PC-9 (cell line): ENCODE measurements at places on chromosomes 16 and 17.

GRCh38 chr17:80270836-80271235, 10.2 kb downstream of the RNF213 start:
- DNase-seq = peak; percentile 15
- no peaks in the 10 kb centered on the region for H3K4me1 ChIP-seq
- no peak overlapping the region for H3K27ac ChIP-seq
- no peak overlapping the region for H3K4me3 ChIP-seq
- no peaks in the 10 kb centered on the region for H3K27me3 ChIP-seq

- no peak overlapping the region for H3K27ac ChIP-seq
- H3K4me1 ChIP-seq = no peaks in the 10 kb centered on the region
- H3K4me3 ChIP-seq = no peak overlapping the region
- H3K36me3 ChIP-seq = no peaks in the 10 kb centered on the region
- no peak for DNase-seq
- H3K27me3 ChIP-seq = no peaks in the 10 kb centered on the region; the same call in 1 of the 2 replicates
These were observed 72.2 kb upstream of the CES5A start for GRCh38 chr16:55947366-55947765.

GRCh38 chr16:88078111-88078775, 127.0 kb downstream of the BANP start:
- no peak overlapping the region for H3K4me3 ChIP-seq
- no peaks in the 10 kb centered on the region for H3K36me3 ChIP-seq
- no peaks in the 10 kb centered on the region for H3K4me1 ChIP-seq
- H3K27me3 ChIP-seq = no peaks in the 10 kb centered on the region

GRCh38 chr16:20768121-20768520, 4.3 kb downstream of the ACSM3 start:
- no peak overlapping the region for H3K27ac ChIP-seq
- DNase-seq = no peak
- H3K4me1 ChIP-seq = peaks cover 4% of the 10 kb centered on the region; the same call in 1 of the 2 replicates
- H3K27me3 ChIP-seq = no peaks in the 10 kb centered on the region
- H3K4me3 ChIP-seq = no peak overlapping the region

DNA sequence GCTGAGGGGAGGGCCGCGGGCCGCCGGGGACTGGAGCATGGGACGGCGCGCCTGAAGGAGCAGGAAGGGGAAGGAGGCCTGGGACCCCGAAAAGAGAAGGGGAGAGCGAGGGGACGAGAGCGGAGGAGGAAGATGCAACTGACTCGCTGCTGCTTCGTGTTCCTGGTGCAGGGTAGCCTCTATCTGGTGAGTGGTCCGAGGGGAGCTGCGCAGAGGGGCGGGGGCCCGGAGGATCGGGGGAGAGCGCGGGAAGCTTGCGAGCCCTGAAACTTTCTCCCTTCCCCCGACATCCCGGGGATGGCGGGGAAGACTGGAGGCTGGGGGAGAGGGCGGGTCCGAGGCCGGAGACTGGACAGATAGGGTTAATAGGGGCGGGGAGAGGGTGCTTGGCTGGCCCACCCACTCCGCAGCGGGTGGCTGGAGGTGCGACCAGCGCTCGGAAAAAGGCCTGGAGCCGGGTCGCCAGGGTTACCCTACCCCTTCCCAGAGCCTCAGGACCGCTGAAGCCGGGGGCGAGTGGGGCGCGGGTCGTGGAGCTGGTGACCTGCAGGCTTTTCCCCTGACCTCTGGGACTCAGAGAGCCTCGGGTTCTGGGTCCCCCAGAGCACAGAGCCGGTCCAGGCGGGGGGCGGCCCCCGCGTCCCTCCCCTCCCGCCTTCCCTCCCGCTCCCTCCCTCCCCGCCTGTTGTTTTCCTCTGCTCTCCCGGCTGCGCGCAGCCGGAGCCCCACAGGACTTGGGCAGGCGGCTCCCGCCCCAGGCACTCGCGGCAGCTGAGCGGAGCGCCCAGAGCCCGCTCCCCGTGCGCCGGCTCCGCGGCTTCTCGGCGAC, 631 bp downstream of the NXPH3 start:
- DNase-seq = no peak
- peaks cover 7% of the 10 kb centered on the region; the same call in 1 of the 2 replicates for H3K4me1 ChIP-seq
- no peak overlapping the region for H3K27ac ChIP-seq
- peaks cover 75% of the 10 kb centered on the region for H3K27me3 ChIP-seq
- H3K36me3 ChIP-seq = no peaks in the 10 kb centered on the region

GRCh38 chr17:9237661-9238301, 216.5 kb downstream of the NTN1 start:
- H3K27ac ChIP-seq = no peak overlapping the region
- DNase-seq = no peak
- H3K36me3 ChIP-seq = no peaks in the 10 kb centered on the region
- no peaks in the 10 kb centered on the region for H3K4me1 ChIP-seq
- no peaks in the 10 kb centered on the region for H3K27me3 ChIP-seq

- peak overlapping the region; percentile 60; the same call in 1 of the 2 replicates for H3K4me3 ChIP-seq
- H3K4me1 ChIP-seq = 0 out of 2 replicates have a peak, but pooled peaks cover 9% of the 10 kb centered on the region
- peak overlapping the region; percentile 50; the same call in 1 of the 2 replicates for H3K27ac ChIP-seq
- H3K27me3 ChIP-seq = no peaks in the 10 kb centered on the region
- no peaks in the 10 kb centered on the region for H3K36me3 ChIP-seq
These were observed 80.9 kb upstream of the CREBBP start for GRCh38 chr16:3961449-3961849.

- no peak overlapping the region for H3K27ac ChIP-seq
- H3K4me3 ChIP-seq = no peak overlapping the region
- no peaks in the 10 kb centered on the region for H3K27me3 ChIP-seq
- no peak for DNase-seq
- peaks cover 12% of the 10 kb centered on the region for H3K4me1 ChIP-seq
These were observed 65.6 kb downstream of the SMG6 start for GRCh38 chr17:2237950-2238349.

DNA sequence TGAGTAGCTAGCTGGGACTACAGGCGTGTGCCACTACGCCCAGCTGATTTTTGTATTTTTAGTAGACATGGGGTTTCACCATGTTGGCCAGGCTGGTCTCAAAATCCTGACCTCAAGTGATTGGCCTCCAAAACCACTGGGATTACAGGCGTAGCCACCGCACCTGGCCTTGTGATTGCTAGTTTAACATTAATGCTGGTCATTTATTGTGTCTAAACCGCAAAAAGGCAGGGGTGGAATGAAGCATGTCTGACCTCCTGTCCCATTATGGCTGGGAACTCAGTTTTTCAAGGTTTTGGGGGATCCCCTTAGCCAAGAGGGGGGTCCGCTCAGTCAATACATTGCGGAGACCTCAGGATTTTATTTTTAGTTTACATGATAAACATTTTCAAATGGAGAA, 10.7 kb upstream of the CNGB1 start:
- H3K4me1 ChIP-seq = peaks cover 4% of the 10 kb centered on the region
- no peak overlapping the region for H3K4me3 ChIP-seq
- H3K36me3 ChIP-seq = no peaks in the 10 kb centered on the region
- no peaks in the 10 kb centered on the region for H3K27me3 ChIP-seq

GRCh38 chr16:5761592-5761991, 664.0 kb upstream of the EEF2KMT start:
- H3K27ac ChIP-seq = no peak overlapping the region
- DNase-seq = no peak
- peaks cover 23% of the 10 kb centered on the region for H3K27me3 ChIP-seq
- H3K4me3 ChIP-seq = no peak overlapping the region
- no peaks in the 10 kb centered on the region for H3K36me3 ChIP-seq

GRCh38 chr17:49067163-49067562, 65.4 kb upstream of the B4GALNT2 start:
- H3K4me3 ChIP-seq = no peak overlapping the region
- no peak for DNase-seq
- no peak overlapping the region for H3K27ac ChIP-seq
- no peaks in the 10 kb centered on the region for H3K36me3 ChIP-seq
- H3K27me3 ChIP-seq = no peaks in the 10 kb centered on the region

DNA sequence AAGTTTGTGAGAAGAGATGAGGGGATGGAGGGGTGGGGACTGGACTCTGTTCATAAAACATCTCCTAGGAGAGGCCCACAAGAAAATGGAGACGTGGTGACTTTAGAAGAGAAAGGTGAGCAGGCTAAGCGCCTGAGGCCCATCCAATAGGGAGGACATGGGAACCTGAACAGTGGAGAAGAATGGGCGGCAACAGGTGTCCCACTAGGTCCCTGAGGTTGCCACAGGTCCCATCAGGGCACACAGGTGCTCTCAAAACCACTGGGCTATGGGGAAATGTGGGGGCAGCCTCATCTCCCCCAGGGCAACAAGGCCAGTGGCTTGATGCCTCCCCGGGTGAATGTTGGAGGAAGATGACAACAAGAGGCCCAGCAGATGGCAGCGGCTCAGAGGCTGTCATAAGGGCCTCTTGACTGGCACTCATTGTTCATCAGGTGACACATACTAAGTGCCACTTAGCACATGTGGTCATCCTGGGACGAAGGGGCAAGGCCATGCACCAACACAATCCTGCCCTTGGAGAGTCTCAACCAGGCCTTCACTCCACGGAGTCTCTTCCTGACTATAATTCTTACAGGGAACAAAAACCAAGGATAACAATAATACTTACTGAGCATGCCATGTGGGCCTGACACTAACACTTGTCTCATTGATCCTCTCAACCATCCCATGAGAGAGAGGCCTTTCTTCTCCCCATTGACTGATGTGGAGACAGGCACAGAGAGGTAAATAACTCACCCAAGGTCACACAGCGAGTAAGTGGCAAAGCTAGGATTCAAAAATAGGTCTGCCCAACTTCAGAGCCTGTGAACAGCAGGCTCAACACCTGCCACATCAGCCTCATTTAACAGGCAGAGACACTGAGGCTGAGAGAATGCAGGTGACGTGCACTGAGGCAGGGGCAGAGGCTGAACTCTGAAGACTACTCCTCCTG, 38.0 kb downstream of the CUEDC1 start:
- H3K27me3 ChIP-seq = no peaks in the 10 kb centered on the region
- DNase-seq = no peak
- no peak overlapping the region for H3K4me3 ChIP-seq
- H3K4me1 ChIP-seq = peaks cover 53% of the 10 kb centered on the region
- H3K36me3 ChIP-seq = no peaks in the 10 kb centered on the region
- H3K27ac ChIP-seq = no peak overlapping the region

GRCh38 chr16:23288209-23288608, 13.9 kb upstream of the SCNN1B start:
- no peaks in the 10 kb centered on the region for H3K36me3 ChIP-seq
- H3K4me1 ChIP-seq = peaks cover 69% of the 10 kb centered on the region
- no peaks in the 10 kb centered on the region for H3K27me3 ChIP-seq
- H3K27ac ChIP-seq = peak overlapping the region; percentile 92; the same call in 1 of the 2 replicates
- H3K4me3 ChIP-seq = no peak overlapping the region

DNA sequence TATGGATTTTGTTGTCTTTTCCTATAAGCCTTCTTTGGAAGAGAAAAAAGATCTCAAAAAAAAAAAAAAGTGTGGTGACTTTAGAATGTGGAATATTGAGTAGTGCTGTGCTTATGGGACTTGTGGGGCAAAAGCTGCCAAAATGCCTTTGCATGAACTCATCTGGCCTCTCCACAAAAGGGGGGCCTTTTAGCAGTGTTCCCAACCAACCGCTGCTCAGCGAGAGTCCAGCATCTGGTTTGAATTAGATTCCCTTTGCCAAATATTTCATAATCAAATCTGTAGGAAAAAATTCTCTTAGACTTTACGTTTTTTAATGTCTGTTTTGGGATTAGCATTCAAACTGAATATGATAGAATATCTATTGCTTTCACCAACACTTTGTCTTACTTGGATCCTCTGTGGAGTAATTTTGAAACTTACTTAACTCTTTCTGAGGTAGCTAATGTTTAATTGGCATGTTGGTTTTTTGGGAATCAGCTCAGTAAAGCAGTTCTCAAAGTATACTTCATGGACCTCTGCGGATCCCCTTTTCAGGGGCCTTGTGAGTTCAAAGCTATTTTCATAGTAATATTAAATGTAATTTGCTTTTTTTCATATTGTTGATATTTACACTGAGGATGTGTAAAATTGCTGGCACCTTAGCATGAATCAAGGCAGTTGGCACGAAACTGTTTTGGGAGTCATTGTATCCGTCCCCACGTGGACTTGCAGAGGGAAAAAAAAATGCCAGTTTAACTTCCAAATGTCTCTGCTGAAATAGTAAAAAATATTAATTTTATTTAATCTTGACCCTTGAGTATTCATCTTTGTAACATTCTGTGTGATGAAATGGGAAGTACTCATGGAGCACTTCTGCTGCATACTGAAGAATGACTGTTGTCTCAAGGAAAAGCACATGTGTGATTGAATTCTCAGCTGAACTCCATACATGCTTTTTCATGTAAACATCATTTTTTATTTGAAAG, 34.7 kb upstream of the VPS4A start:
- DNase-seq = no peak
- no peak overlapping the region for H3K4me3 ChIP-seq
- H3K27me3 ChIP-seq = no peaks in the 10 kb centered on the region
- H3K4me1 ChIP-seq = no peaks in the 10 kb centered on the region

DNA sequence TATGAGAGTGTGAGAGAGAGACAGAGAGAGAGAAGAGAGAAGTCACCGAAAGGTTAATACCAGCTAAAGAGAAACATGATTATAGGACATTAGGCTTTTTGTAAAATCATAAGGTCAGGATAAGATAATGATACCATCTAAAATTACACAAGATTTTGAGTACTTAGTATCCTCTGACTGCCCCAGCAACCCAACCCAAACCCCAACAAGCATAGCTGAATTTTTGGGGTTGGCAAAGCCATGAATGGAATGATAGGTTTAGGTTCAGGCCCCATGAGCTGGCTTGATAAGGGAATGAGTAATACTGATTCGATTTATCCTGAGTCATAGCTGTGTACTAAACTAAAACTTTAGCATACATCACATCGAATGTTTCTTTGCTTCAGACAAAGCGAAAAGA, 259.5 kb downstream of the IRX3 start:
- peak overlapping the region; percentile 29; the same call in 1 of the 2 replicates for H3K4me3 ChIP-seq
- peak; percentile 66 for DNase-seq
- peaks cover 67% of the 10 kb centered on the region for H3K4me1 ChIP-seq
- H3K27ac ChIP-seq = peak overlapping the region; percentile 90
- 0 out of 2 replicates have a peak, but pooled peaks cover 4% of the 10 kb centered on the region for H3K36me3 ChIP-seq

DNA sequence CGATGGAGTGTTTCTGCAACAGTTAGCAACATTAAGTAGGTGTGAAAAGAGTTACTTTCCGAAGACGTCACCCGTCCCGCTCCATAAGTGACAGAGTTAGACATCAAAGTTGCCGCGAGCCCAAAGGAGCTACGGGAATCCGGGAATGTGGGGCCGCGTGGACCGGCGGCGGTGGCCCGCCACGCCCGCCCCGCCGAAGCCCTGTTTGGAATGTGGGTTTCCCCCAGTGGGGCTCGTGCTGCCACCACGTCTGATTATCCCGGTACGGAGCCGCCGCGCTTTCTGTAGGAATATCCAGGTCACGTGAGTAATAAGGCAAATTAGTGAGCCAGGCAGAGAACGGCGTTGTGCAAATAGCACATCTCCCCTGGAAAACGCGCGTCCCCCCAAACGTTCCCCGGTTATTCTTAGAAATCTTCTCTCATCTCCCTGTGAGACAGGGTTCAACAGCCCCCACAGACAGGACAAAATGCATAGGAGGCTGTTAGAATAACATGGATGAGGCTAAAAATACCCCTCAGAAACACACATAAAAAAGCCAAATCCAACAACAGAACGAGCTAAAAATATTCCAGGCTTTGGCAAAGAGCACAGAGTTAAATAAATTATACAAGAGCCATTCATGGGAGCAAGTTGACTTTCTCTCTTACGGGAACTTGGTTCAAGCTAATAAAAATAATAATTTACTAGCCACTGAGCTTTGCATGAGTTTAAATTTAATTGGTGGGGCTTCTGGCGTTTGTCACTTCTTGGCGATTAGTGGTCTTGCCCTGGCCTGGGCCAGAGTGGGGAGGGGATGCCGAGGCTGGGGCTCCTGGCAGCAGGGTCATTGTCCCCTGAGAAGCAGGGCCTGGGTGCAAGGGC, 8.6 kb downstream of the BAHCC1 start:
- no peaks in the 10 kb centered on the region for H3K36me3 ChIP-seq
- DNase-seq = no peak
- peaks cover 5% of the 10 kb centered on the region; the same call in 1 of the 2 replicates for H3K4me1 ChIP-seq
- no peaks in the 10 kb centered on the region for H3K27me3 ChIP-seq
- no peak overlapping the region for H3K27ac ChIP-seq
